ENCODE measurements at places on chromosomes 5 and 9.
A peak's percentile ranks its signal among the peaks of the same experiment; 100 is the strongest.

DNA sequence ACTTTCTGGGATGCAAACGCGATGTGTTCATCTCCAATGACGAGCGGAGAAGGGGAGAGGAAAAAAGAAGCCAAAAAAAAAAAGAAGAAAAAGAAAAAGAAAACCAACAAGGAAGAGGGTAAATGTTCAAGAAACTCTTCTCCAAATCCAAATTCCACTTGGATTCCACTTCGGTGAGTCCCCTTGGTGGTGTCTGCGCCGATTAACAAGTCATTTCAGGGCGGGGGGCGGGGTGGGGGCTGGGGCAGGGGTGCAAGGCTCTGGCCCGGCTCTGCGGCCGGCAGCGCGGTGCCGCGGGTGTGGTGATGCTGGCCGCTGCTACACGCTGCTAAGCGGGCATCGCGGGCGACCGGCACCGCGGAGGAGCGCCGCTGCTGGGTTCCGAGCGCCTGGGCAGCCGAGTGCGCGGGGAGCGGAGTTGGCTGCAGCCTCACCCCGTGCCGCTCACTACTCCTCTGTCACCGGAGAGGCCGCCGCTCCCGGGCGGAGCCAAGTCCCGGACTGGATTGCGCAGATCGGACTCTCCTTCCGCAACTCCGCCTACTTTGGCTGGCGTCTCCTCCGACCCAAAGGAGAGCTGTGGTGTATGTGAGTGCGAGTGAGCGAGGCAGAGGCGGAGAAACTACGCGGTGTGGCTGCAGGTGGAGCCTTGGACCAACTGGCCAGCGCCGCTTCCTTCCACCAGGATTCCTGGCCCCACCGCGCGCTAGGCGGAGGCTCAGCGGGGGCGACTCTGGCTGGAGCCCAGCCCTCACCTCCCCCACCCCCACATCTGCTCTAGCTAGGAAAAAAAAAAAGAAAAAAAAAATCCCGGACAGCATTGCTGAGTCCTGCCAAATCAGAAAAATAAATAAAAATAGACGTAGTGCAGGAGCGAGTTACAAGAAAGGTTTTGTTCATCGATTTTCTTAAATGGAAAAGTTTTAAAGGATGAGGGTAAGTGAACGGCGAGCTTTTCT is at the start of gene SEMA6A:
TSS of gene SEMA6A (minus strand) at position 457 of the 959 bp plus-strand sequence. CDS start 69,879 bp downstream, outside the sequence.
- DNase-seq = no peak

DNA sequence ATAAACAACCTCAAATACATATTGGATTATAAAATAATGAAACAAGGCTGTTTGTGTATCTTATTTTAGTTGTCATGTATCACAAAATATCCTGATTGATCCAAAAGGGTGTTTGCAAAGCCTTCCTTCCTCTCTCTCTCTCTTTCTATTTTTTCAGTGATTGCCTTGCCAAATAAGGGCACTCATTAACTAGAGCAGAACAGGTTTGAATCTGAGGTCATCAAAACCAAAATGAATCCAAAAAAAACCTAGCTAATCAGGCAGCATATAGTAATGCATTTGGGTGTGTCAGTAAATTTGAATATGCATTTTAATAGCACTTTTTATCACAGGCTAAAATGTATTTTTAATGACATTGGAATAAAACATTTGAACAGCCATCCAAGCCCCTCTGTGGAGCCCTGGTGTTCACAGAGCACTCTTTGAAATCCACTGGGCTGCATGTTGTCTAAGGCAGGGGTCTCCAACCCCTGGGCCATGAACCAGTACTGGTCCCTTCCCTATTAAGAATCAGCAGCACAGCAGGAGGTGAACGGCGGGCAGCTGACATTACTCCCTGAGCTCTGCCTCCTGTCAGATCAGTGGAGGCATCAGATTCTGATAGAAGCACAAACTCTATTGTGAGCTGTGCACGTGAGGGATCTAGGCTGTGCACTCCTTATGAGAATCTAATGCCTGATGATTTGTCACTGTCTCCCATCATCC is 171.8 kb upstream of the RAI14 start:
- no peak for DNase-seq

GRCh38 chr5:157961896-157962590 is 103.1 kb upstream of the CLINT1 start:
- no peak for DNase-seq

DNA sequence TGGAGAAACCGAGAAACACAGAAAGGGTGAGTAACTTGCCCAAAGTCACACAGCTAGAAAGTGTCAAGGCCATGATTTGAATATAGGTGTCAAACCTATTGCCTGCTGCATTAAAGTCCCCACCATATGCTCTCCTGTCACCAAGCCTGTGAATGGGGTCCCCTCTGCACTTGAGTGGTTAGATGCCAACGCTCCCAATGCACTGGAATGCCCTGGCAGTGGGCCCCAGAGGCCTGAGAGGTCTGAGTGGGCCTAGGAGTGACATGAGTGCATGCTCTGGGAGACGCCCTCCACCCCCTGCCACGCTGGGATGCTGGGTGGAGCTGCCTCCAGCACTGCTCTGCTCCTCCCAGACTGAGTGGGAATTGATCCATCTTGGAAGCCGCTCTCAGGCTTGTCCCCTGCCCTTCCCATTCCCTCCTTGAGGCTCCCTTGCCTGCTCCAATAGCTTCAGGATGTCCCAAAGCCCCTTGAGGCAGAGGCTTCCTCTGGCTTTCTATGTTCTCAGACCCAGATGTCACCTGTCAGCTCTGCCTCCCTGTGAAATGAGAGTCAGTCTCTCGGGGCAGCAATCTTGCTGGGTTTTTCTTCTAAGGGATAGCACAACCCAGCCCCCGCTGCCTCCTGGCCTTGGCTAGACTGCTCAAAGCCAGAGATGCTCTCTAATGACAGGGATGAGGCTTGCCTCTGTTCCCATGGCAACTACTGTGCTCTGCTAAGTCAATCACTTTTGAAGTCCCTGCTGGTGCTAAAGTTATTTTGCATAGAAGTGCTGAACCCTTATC is 6.6 kb upstream of the ARSI start:
- DNase-seq = no peak

GRCh38 chr5:113202746-113203716 is 226.4 kb downstream of the DCP2 start:
- DNase-seq = no peak

DNA sequence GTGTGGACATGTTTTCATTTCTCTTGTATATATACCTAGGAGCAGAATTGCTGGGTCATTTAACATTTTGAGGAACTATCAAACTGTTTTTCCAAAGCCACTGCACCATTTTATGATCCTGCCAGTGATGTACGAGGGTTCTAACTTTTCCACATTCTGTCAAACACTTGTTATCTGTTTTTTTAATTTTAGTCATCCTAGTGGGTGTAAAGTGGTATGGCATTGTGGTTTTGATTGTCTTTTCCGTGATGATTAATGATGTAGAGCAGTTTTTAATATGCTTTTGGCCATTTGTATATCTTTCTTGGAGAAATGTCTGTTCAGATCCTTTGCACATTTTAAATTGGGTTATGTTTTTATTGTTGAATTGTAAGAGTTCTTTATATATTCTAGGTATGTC is 107.0 kb downstream of the MELK start:
- DNase-seq = no peak

DNA sequence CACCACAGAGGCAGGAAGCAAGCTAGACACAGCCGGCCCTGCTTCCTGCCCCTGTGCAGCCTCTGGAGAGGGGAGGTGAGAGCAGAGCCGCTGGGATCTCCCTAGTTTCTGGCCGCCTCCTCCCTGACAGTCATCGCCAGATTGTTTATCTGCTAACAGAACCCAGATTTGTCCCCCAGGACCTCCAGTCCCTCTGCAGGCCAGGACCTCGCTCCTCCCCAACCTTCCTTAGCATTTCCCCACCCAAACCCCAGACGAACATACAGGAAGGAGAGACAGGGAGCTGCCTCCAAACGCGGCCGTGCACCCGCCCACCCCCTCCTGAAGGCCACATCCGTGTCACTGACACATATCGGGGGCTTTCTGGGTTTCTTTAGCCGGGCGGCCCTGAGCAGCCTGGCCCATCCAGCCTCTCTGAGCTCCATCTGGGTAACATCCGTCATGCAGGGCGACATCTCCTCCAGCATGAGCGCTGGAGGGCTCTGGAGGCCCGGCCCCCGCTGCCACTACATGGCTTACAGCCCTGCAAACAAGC is 47.5 kb downstream of the DBH start:
- peak; percentile 16 for DNase-seq

- no peak for DNase-seq
Measured at GRCh38 chr9:33288828-33289483, 1.4 kb upstream of the NFX1 start.

- no peak for DNase-seq
Measured at GRCh38 chr5:83472213-83472507, 616 bp downstream of the VCAN start.

GRCh38 chr5:91599863-91600262 is 216.7 kb upstream of the ARRDC3 start:
- DNase-seq = no peak

- no peak for DNase-seq
Measured at GRCh38 chr5:81171769-81172168, 61.4 kb upstream of the CKMT2 start.

DNA sequence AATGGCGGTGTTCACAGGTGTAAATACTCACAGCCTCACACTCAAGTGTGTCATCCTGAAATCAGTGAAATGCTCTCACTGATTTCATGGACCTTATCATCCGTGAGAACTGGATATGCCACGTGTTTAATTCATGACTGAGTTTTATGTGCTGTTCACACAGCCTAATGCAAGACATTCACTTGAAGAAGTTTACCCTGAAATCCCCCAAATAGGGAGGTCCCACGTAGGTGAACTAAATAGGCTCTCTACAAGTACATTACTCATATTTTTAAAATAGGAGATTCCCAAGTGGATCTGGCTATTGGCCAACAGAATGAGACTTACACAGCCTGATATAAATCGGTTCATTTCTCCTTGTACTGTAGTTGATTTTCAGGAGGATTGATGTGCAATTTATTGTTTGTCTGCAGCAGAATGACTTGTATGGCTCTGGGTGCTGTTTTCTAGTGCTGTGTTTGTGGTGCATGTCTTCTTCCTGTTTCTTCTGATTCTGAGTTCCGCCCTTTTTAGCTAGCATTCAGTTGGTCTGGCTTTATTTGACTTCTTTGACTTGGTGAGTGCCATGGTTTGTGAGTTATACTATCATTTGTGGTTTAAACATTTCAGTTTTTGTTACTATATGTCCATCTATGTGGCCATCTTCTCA is 25.1 kb downstream of the TRIO start:
- no peak for DNase-seq

- no peak for DNase-seq
Measured at GRCh38 chr9:29796291-29796952, 2223.1 kb upstream of the C9orf72 start.

DNA sequence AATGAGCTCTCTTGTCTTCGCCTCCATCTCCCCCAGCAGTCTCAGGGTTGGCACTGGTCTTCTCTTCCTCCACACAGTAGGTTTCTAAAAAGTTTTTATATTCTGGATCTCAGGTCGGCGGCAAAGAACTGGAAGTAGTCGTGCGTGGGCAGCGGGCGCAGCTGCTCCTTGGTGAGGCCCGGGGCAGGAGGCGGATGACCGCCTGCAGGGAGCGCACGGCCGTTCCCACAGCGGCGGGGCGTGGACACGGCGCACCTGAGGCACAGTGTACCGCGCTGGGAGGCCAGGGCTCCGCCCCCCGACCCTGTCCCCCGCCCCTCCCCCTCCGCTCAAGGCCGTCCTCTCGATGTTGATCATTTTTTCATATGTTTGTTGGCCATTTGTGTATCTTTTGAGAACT is 92.4 kb downstream of the STX17 start:
- no peak for DNase-seq

DNA sequence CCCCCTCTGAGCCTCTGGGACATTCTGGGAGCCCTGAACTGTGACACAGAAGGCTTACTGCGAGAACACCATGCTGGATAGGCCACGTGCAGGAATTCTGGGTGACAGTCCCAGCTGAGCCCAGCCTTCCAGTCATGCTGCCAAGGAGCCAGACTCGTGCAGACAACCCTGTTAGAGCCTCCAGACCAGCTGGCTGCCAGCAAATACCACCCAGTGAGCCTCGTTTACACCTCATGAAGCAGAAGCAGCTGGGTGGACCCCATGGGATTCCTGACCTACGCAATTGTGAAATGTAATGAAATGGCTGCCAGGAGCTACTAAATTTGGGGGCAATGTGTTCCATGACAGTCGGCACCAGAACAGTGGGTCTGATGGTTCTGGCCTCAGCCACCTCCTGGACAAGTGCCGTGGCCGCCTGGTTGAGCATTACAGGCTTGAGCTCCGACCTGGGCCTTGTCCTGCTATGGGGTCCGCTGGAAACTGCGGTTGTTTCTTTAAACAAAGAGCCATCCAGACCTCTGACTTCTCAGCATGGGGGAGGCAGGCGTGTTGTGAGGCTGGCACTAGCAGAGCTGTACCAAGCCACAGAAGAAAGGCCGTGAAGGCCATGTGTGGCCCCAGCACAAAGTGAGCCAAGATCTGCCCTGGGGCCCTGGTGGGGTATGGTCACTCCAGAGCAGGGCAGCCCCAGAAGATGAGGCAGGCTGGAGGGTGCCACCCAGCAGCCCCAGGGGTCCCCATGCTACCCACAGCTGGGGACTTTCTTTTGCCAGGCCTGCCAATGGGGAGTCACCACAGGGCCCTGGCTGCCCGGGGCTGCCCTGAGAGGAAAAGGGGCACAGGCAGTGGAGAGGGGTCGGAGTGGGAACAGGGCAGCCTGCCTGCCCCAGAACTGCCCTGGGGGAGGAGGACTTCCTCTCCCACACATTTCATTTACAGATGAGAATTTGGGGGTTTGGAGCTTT is 19.3 kb upstream of the RXRA start:
- no peak for DNase-seq

DNA sequence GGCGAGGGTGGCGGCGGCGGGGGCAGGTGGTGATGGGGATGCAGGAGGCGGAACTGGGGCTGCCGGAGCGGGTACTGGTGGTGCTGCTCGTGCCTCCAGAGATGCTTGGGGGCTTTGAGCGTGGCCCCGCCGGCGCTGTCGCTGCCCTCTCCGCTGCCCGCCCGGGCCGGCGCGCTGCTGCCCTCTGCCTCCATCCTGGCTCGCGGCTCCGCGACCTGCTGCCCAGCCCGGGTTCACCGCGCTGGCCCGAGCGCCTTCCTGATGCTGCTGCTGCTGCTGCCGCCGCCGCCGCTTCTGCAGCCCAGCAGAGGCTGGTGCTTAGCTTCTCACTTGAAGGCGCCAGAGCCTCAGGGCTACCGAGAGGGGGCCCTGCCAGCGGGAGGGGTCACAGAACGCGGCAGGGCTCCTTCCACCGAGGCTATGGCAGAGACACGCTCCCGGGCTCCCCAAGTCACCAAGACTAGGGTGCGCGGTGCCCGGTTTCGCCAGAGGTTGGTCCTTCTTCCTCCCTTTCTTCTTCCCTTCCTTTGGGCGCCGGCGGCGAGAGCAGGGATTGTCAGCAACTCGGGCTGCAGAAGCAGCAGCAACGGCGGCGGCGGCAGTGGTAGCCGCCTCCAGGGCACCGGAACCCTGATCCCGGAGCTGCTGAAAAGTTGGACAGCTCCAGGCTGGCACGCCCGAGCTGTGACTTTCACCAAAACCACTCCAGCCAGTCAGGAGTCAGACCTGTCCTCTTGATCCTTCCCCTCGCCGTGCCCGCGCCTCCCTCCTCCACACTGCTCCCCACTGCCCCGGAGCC is at the start of gene PDE4D:
TSS of gene PDE4D (minus strand) at position 298 of the 799 bp plus-strand sequence.
- no peak for DNase-seq
